ENCODE measurements at places on chromosomes 6 and 20. TPM values are rescaled to one million over a fixed set of nuclear protein-coding genes. Genes with fewer than 3 reads are reported as not detected.
A peak's percentile ranks its signal among the peaks of the same experiment; 100 is the strongest.

GRCh38 chr20:20217621-20218020 lies 150.3 kb upstream of the INSM1 start:
- no peak for DNase-seq

- no peak for DNase-seq
These were observed 227.2 kb downstream of the EPM2A start for GRCh38 chr6:145508107-145508506.

DNA sequence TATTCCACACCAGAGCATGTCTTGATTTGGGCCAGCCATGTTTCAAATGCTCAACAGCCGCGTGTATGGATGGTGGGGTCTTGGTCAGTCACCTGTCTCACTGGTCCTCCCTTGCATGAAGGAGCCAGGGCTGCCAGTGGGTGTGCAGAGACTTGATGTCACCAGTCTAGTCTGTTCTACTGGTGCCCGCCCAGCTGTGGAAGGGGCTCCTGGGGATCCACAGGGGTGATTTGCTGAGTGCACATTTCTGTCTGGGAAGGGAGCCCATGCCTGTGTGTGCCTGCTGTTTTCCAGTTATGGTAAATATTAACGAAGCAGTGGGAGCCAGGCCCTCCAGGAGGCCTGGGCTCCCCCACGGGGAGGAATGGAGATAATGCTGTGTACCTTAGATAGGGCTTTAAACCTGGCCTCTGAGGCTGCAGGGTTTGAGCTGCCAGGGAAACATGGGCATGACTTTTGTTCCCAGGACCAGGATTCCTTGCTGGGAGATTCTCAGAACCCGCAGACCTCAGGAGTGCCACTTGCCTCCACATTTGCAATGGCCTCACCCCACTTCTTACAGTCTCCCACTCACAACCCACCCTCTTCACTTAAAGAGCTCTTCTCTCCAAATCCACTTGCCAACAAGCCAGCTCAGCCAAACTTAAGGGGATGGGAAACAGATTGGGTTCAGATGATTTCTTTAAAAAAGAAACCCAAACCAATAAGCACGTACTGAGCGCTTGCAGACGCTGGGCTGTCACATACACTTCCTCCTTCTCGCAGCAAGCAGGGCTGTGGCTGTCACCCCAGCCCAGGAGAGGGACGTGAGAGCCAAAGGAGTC lies 54.1 kb downstream of the VEGFA start:
- peak; percentile 22 for DNase-seq

DNA sequence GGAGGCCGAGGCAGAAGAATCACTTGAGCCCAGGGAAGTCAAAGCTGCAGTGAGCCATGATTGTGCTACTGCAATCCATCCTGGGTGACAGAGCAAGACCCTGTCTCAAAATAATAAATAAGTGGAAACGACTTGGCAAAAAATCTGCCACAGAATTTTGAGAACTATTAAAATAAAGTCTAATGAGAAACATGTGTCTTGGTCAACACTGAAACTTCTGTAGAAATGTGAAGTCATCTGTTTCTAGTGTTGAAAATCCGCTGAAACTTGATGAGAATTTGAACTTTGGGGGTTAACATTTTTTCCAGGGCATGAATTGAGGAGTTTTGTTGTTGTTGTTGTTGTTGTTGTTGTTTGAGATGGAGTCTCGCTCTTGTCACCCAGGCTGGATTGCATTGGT lies 29.0 kb upstream of the BCLAF1 start:
- no peak for DNase-seq

GRCh38 chr6:7721649-7722048 lies 4.2 kb upstream of the BMP6 start:
- peak; percentile 65 for DNase-seq

GRCh38 chr6:108584323-108584722 lies 23.6 kb downstream of the FOXO3 start:
- no peak for DNase-seq

Gene FOXQ1
- total RNA-seq, result 6.4 TPM

- peak; percentile 49 for DNase-seq
These were observed 859.8 kb downstream of the MAFB start for GRCh38 chr20:39829256-39829655.

- no peak for DNase-seq
These were observed 544 bp upstream of the KHDC1 start for GRCh38 chr6:73263570-73263909.

- peak; percentile 39 for DNase-seq
These were observed 31.6 kb upstream of the PNRC1 start for GRCh38 chr6:89048985-89049384.

- DNase-seq, result no peak
These were observed 167.4 kb downstream of the COL21A1 start for GRCh38 chr6:56079751-56080540.

DNA sequence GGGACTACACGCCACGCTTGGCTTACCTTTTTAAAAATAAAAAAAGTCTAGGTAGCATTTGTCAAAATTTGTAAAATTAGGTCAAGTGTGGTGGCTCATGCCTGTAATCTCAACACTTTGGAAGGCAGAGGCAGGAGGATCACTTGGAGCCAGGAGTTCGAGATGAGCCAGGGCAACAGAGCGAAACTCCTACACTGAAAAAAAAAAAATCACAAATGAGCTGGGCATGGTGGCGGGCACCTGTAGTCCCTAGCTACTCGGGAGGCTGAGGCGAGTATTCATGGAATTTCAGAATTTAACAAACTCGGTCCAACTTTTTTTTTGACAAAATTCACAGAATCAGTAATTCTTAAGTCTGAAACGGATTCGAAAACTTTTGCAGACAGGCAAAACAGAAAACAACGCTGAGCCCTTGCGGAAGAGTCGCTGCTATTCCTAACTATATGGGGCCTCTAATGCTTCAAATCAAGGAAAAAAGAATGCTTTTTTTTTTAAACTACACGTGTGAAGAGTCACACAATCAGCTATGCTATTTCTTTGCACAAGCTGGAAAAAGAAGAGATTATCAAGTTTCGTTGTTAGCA lies 62.9 kb downstream of the GTF2H5 start:
- no peak for DNase-seq

- peak; percentile 7 for DNase-seq
These were observed 511.8 kb upstream of the ZNF337 start for GRCh38 chr20:26208296-26209091.
